ENCODE measurements at places on chromosomes 12 and 14.

DNA sequence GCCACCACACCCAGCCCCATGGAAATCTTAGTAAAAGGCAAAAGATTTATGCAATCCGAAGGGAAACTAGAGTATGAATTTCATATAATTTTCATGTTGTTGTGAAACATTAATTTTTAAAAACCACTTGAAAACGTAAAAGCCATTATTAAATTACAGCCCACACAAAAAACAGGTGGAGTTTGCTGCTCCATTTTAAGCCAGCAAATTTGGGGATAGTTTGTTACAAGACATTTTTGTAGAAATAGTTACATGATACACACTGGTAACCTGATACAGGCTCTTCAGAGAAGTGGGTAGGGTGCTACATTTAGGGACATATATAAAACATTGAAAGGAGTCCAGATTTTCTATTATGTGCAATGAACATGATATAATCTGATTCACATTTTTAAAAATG is 17.6 kb downstream of the GNPTAB start:
- no peak for DNase-seq

DNA sequence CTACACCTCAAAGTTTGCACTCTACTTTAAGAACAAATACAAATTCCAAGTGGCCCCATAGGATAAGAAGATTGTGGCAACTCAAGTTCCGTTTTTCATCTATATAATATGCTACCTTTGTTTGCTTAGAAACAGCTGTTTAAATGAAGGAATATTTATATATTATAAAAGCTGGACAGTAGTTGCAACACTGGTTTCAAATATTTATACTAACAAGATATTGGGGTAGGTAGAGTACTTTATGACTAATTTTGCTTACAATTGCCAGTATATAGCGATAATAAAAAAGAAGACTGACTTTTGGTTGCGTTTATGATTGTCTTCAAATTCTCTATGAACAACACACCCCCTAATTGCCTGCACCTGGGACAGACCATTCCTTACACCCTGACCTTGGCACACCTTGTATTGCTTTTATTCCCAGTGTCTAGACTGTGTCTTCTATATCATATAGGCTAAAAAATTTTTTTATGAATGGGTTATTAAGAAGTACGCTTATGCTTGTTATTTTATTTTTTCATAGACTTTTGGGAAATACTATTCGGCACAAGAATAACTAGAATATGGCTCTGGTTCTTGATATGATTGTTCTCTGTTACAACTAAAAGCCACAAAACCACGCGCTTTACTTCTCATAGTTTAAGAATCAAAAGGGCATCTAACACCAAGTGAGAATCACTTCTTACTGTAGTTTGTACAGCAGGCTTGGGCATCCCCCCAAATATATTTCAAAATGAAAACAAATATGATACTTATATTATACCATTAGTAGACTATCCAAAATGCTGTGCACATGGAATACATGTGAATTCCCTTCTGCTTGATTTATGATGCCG is 455.4 kb upstream of the DCN start:
- DNase-seq, result no peak

DNA sequence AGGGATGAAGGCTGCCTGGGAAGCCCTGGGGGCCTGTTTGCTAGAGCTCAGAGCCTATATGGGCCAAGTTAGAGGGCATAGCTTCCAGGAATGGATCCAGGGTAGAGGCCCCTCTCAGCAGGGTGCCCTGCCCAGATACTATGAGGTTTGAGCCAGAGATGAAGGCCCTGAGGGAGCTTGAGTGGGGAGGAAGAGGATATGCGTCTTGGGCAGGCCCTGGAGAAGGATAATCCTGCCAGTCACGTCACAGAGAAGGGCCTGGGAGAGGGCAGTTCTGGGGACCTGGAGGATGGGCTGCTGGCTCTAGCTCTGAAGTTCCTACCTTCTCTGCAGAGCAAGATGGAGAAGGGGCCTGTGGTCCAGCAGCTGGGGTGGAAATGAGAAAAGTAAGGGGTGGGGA is 5.9 kb upstream of the CACNB3 start:
- DNase-seq, result no peak

- no peak for DNase-seq
Observed at GRCh38 chr12:52255926-52256583, 18.4 kb upstream of the KRT86 start.

DNA sequence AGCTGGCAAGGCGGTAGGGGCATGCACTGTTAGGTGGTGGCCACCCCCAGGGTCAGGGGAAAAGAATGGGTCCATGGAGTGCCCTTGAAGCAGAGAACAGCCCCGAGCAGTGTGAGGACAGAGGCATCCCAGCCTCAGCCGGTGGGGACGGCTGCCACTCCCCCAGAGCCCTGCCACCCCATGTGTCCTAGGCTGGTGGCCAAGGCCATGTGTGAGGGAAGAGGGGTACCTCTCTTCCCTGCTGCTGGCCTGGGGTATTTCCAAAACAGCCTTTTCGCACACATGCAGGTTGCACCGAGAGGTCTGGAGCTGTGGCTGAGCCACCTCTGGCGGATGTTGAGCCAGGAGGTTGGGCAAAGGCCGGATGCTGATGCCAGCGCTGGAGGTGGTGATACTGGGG is 19.9 kb downstream of the RFLNA start:
- no peak for DNase-seq

DNA sequence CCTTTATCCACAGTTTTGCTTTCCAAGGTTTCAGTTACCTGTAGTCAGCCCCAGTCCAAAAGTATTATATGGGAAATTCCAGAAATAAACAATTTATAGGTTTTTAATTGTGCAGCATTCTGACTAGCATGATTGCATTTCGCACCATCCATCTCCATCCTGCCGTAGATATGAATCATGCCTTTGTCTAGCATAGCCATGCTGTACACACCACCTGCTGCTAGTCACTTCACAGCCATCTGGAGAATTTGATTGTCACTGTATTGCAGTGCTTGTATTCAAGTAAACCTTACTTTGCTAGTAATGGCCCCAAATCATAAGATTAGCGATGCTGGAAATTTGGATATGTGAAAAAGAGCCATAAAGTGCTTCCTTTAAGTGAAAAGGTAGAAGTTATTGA is 36.0 kb downstream of the MUCL1 start:
- DNase-seq, result no peak

DNA sequence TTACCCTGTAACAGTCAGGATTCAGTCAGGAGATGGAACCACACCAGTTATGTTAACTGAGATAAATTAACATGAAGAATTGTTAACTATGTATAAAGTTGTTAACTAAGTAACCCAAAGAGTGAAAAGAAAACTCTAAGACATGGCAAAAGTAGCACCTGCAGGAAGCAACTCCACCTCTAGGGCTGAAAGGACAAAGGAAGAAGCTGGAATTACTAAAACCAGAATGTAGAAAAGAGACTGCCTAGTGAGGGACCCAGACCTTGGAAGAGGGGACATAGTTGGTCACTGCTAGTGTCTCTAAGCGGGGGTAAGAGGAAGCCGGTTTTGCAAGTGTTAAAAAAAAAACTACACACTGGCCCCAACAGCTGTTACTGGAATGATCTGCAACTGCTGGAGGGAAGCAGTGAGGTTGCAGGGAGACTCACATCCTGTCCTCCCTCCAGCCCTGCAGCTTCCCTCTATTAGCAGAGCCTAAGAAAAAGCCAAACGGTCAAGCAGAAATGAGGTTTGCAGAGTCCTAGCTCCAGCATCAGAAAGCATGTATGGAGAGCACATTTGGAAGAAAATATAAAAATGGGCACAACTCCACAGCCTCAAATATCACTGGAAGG is 39.8 kb downstream of the GPR135 start:
- DNase-seq, result no peak
